GOT3 (cell line): ENCODE measurements at places on chromosomes 6 and 20.

DNA sequence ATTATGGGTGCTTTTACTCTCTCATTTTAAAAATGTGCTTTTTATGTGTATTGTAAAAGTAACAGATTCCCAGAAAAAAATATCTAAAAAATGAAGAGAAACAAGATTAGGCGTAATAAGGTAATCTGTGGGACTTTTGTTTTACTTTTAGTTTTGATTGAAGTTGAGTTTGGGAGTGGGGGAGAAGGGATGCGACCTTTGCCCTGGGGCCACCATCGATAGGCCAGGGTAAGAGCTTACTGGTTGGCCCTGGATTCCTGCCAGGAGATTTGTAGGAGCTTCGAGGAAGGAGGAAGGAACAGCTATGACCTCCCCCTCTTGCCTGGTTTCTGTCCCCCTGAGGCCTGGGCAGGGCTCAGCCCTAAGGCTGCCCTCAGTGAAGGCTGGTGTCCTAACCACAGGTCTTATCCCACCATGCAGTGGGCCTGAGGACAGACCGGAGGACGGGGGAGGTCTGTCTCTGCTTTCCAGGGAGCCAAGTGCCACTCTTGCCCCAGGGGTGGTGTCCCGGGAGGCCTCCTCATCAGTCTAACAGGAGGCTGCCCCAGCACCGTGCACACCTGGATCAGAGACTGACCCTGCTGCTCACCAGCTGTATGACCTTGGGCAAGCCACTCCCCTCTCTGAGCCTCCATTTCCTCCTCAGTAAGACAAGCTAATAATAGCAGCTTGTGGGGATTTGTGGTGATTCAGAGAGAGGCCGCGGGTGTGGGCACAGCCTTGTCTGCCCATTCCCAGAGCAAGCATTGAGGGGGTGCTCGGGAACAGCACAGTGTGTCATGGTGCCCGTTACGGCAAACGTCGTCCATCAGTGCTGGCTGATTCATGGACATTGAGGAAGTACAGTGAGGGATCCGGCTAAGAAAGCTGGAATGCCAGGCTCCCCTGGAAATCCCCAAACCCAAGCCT lies 21.2 kb downstream of the TGM2 start:
- peak; percentile 78 for DNase-seq

DNA sequence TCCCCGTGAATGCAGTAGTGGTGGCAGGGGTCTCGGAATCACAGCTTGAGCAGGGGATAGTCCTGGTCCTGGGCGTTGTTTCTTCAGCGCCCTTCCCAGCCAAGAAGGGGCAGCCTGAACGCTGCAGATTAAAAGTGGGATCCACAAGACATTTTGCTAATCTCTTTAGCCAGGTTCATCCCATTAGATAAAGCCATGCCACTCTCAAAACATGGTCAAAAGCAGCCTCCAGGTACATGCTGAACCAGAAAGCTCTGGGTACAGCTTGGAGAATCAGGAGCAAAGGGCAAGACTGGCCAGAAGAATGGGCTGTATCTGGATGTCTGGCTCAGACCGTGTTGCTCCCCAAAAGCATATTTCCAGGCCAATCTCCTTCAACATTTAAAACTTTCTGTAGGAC lies at the start of gene PRPH2:
TSS of gene PRPH2 (minus strand) at position 101 of the 400 bp plus-strand sequence. CDS start 263 bp downstream, outside the sequence.
- DNase-seq: no peak

- DNase-seq: peak; percentile 49
These were observed 535 bp upstream of the DNAAF9 start for GRCh38 chr20:3407771-3408637.

DNA sequence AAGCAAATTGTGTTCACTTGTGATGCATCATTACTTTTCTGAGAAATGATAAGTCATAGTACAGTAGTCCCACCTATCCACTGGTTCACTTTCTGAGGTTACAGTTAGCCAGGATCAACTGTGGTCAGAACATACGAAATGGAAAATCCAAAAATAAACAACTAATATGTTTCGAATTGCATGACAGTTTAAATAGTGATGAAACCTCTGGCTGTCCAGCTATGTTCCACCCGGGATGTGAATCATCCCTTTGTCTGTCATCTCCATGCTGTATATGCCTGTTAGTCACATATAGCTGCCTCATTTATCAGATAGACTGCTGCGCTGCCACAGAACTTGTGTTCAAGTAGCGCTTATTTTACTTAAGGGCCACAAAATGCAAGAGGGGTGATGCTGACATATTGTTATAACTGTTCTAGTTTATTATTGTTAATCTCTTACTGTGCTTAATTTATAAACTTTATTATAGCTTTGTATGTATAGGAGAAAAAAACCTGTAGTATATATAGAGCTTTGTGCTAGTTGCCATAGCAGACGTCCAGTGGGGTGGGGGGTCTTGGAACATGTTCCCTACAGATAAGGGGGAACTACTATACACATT lies 29.2 kb downstream of the AFDN start:
- no peak for DNase-seq

- no peak for DNase-seq
These were observed 198.7 kb upstream of the MYLIP start for GRCh38 chr6:15930207-15930606.

DNA sequence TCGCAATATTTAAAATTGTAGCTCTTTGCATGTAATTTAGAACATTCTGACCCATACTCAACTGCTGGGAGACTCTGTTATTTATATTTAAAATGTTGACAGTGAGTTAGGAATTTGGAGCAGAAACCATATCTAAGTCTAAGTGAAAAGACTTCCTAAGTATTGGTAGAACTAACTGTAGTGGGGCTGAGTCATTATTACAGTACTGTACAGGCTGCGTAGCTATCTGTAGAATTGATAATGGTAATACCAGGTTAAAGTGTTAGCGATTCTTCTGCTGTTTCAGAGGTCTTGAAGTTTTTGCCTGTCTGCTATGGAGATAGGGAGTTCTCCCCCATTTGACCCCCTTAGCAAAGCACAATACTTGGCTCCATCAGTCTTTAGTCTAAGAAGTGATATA lies 3.6 kb downstream of the TOP1 start:
- DNase-seq: no peak

DNA sequence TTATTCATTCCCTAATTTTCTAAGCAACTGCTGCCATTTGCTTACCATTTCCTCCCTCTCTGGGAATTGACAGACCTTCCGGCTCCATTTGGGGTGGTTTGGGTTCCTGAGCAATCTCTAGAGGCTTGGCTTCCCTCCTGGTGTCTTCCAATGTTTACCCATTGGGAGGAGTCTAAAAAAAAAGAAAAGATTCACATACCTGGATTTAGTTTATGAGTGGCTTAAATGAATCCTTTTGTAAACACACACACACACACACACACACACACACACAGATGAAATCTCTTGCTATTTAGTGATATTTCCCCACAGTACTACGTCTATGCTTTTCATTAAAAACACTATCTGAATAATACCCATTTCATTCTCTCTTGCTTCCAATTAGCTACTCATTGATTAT lies 48.3 kb upstream of the TRAF3IP2 start:
- no peak for DNase-seq
